ENCODE measurements at places on chromosomes 12 and 14. TPM values are rescaled to one million over a fixed set of nuclear protein-coding genes. Genes with fewer than 3 reads are reported as not detected.

DNA sequence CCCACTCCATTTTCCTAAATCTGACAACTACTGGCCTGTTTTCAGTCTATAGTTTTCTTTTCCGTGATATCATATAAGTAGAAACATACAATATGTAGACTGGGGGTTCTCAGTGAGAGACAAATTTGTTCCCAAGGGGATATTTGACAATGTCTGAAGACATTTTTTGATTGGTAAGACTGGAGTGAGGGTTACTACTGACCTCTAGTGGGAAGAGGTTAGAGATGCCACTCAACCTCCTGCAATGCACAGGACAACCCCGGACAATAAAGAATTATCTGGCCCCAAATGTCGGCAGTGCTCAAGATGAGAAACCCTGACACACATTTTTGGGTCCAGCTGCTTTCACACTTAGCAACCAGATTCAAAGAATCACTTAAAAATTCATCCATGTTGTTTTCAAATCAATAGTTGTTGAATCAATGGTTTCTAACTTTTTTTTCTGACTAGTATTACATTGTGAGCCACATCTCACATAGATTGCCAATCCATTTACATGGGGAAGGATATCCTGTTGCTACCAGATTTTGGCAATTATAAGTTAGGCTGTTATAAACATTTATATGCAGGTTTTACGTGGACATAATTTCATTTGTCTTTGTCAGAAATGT lies 307.1 kb downstream of the RPL10L start:
- no peak overlapping the region for H3K4me3 ChIP-seq
- H3K4me1 ChIP-seq = no peaks in the 10 kb centered on the region
- no peaks in the 10 kb centered on the region for H3K36me3 ChIP-seq
- no peak overlapping the region for H3K27ac ChIP-seq
- no peaks in the 10 kb centered on the region for H3K27me3 ChIP-seq

- H3K27ac ChIP-seq = peak overlapping the region; percentile 39
- DNase-seq = no peak
- no peak overlapping the region for H3K4me3 ChIP-seq
- H3K36me3 ChIP-seq = no peaks in the 10 kb centered on the region
- no peaks in the 10 kb centered on the region for H3K27me3 ChIP-seq
Measured at GRCh38 chr14:105195522-105196264, 14.6 kb upstream of the NUDT14 start.

GRCh38 chr12:91023326-91024004 lies 18.7 kb upstream of the EPYC start:
- H3K36me3 ChIP-seq = no peaks in the 10 kb centered on the region
- no peak overlapping the region for H3K27ac ChIP-seq
- no peaks in the 10 kb centered on the region for H3K27me3 ChIP-seq
- H3K4me3 ChIP-seq = no peak overlapping the region
- H3K4me1 ChIP-seq = no peaks in the 10 kb centered on the region

GRCh38 chr12:4177262-4177661 lies 96.3 kb upstream of the CCND2 start:
- no peaks in the 10 kb centered on the region for H3K36me3 ChIP-seq
- H3K4me3 ChIP-seq = no peak overlapping the region
- no peak for DNase-seq
- H3K27me3 ChIP-seq = no peaks in the 10 kb centered on the region

DNA sequence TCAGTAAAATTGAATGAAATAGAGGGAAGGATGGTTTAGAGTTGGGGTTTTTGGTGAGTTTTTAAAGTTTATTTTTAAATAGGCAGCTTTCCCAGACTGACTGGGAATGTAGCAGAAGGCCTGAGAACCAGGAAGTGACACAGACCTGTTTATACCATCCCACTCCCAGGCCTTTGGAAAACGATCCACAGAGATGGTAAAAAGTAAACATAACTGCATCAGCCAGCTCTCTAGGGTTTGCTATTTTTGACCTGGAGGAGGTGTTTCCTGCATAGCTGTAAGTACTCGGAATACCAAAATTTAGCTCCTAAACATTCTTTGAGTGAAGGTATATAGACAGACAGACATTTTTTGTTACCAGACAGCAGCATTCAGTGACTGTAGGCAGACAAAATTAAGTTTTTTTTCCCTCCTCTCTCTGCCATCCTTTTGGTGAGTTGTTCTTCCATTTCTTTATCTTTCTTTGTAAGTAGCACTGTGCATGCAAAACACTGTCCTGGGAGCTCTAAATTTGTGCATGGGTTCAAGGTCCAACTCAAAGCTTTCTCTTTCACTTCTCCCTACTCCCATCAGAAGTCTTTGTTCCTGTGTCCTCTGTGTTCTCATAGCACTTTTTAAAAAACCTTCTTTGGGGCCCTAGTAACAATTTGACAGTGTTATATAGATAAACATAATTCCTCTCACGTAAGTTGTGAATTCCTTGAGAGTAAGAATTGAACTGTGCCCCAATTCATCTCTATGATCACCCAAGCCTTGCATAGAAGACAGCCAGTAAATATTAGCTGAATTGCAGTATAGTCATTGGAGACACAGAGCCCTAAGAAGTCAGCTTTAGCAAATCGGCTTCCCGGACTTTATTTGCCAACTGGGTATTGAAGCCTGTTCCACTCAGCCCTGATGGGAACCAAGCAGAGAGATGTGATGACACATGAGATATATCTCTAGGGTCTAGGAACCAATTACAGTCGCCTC lies 37.4 kb downstream of the SUSD6 start:
- H3K27me3 ChIP-seq = no peaks in the 10 kb centered on the region
- no peak for DNase-seq
- peaks cover 11% of the 10 kb centered on the region for H3K4me1 ChIP-seq
- no peaks in the 10 kb centered on the region for H3K36me3 ChIP-seq

DNA sequence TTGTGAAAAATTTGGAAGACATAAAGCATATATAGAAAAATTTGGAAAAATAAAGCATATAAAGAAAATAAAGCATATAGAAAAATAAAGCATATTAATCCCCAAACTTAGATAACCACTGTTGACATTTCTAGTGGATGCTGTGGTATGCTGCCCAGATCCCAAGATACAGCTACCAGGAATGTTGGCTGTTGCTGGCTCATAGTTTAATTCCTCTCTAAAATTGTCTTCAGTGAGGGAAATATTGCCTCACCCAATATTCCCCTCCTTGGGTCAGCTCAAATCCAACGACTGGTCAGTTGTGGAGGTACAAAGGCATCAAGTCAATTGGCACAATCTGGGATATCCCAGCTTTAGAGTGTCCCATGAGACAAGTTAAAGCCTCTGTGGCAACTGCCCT lies 10.1 kb upstream of the KICS2 start:
- no peaks in the 10 kb centered on the region for H3K4me1 ChIP-seq
- DNase-seq = no peak
- no peaks in the 10 kb centered on the region for H3K36me3 ChIP-seq
- no peak overlapping the region for H3K27ac ChIP-seq
- H3K4me3 ChIP-seq = no peak overlapping the region

- DNase-seq = no peak
- no peaks in the 10 kb centered on the region for H3K36me3 ChIP-seq
- peaks cover 14% of the 10 kb centered on the region for H3K4me1 ChIP-seq
- H3K27ac ChIP-seq = peak overlapping the region; percentile 26
- no peak overlapping the region for H3K4me3 ChIP-seq
- H3K27me3 ChIP-seq = no peaks in the 10 kb centered on the region
Measured at GRCh38 chr14:59272633-59273032, 84.2 kb downstream of the DAAM1 start.

- no peak for DNase-seq
- H3K36me3 ChIP-seq = no peaks in the 10 kb centered on the region
- H3K27ac ChIP-seq = no peak overlapping the region
- no peaks in the 10 kb centered on the region for H3K27me3 ChIP-seq
Measured at GRCh38 chr12:93862424-93862823, 185.2 kb downstream of the CRADD start.

- H3K36me3 ChIP-seq = no peaks in the 10 kb centered on the region
- H3K4me3 ChIP-seq = no peak overlapping the region
- no peak overlapping the region for H3K27ac ChIP-seq
- H3K27me3 ChIP-seq = no peaks in the 10 kb centered on the region
- no peak for DNase-seq
- no peaks in the 10 kb centered on the region for H3K4me1 ChIP-seq
Measured at GRCh38 chr12:21296751-21297406, 37.8 kb downstream of the SLCO1A2 start.

DNA sequence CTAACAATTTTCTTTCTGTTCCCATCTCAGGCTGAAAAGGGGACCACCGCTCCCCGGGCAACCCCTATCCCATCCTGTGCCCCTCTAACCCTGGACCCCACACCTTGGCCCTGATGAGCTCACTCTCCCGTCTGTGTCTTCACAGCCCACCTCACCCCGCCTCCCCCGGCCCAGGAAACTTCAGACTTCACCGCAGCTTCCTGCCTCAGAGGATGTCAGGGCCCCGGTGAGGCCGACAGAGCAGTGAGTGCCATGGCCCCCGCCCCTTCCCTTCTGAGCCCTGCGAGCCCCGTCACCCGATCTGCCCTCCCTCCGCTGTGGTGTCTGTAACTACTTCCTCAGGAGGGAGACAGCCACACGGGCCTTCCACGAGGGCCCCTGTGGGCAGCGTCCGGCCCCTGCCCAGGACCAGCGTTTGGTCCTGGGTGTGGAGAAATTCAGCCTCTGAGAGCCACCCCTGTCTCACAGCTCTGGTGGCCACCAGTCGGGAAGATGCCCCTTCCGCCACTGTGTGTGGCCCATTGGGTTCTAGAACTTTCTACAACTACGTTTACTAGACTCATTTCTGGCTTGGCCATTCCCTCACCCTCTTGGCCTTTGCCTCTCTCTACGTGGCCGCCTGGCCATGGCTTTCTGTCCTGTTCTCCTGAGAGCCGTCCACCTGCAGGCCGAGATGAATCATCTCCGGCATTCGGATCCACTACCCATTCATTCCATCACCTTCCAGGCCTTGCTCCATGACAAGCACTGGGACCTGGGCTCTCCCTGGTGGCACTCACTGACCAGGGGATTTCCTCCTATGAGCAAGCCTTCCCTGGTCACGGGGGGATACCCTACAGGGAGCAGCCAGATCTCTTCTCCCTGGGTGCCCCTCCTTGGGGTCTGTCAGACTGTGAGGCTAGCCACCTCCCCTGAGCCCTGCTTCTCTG lies 3.4 kb downstream of the RHOF start:
- H3K36me3 ChIP-seq = no peaks in the 10 kb centered on the region
- peak overlapping the region; percentile 9 for H3K27ac ChIP-seq
- H3K27me3 ChIP-seq = no peaks in the 10 kb centered on the region
- H3K4me1 ChIP-seq = peaks cover 1% of the 10 kb centered on the region
- DNase-seq = no peak

DNA sequence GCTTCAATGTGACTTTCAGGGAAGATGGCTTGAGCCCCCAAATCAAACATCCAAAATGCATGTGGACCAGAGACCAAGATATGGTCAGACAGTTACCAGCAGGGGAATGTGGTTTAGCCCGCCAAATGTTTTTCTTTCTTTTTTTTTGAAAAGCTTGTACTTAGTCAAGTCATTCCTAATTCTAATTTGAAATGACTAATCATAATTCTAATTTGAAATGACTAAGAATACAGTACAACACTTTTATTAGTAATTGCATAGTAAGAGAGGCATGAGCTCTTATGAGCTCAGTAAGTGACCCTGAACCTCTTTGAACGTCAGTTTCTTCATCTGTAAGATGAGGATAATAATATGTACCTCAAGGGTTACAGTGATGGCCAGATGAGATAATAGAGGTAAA lies 72.4 kb downstream of the HECTD4 start:
- H3K36me3 ChIP-seq = no peaks in the 10 kb centered on the region
- no peaks in the 10 kb centered on the region for H3K4me1 ChIP-seq
- H3K27ac ChIP-seq = no peak overlapping the region
- DNase-seq = no peak
- H3K4me3 ChIP-seq = no peak overlapping the region

Gene MEG3
- total RNA-seq = 34.1 TPM

Gene AICDA
- not detected for total RNA-seq

DNA sequence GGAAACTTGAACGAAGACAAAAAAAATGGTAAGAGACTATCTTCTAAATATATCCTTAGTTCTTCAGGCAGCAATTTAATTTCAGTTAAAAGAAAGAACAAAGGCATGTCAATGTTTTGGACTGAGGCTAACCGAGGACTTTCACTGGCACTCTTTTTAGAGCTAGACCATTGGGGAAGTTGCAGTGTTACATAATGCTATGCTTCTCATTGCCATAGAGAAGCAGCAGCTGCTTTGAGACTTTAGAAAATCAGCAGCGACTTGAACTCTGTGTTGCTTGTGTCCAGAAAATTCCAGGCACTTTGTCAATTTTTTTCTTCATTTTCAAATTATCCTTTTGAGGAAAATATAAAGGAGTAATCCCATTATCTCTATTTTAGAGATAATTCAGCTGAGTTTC lies 964.2 kb downstream of the NRXN3 start:
- no peak for DNase-seq
- no peaks in the 10 kb centered on the region for H3K27me3 ChIP-seq
- no peak overlapping the region for H3K4me3 ChIP-seq
- H3K4me1 ChIP-seq = no peaks in the 10 kb centered on the region

DNA sequence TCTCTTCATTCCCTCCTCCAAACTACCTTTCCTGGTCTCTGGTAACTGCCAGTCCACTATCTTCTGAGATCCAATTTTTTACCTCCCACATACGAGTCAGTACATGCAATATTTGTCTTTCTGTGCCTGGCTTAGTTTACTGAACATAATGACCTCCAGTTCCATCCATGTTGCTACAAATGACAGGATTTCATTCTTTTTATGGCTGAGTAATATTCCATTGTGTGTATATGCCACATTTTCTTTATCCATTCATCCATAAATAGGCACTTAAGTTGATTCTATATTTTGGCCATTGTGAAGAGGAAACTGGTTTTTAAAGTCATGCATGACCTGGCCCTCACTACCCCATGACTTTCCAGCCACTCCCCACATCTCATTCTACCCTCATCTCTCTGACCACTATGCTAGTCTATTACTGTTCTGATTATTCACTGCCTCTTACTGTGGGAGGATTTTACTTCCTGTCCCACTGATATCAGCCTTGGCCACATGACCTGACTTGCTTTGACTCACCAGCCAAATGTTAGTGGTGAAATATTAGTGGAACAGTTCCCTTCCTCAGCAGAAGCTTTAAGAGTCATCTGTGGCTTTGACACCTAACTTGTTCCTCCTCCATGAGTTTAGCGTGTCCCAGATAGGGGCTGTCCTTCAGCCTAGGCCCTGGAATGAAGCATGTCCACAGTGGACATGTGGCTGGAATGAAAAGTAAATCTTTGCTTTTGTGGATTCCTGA lies 52.2 kb downstream of the GOLGA5 start:
- no peaks in the 10 kb centered on the region for H3K36me3 ChIP-seq
- no peaks in the 10 kb centered on the region for H3K27me3 ChIP-seq

Gene SLC2A14
- total RNA-seq = 1.2 TPM
